Neural progenitor cell (in vitro differentiated cells): ENCODE measurements at places on chromosomes 6 and 20. TPM values are rescaled to one million over a fixed set of nuclear protein-coding genes. Genes with fewer than 3 reads are reported as not detected.

SYCP2L gene
- 8.9 and 12.5 TPM in 2 replicates for total RNA-seq

PTPRK gene
- total RNA-seq: 30.9 and 35.0 TPM in 2 replicates

CTNNBL1 gene
- total RNA-seq: 44.7 and 54.5 TPM in 2 replicates

PRR18 gene
- total RNA-seq: 0.13 and 0.40 TPM in 2 replicates

KCNK15 gene
- 0.21 TPM in 1 of 2 replicates, not detected in the other for total RNA-seq

SLA2 gene
- 0.21 and 0.50 TPM in 2 replicates for total RNA-seq

ARHGAP40 gene
- not detected in 2 replicates for total RNA-seq

SNPH gene
- total RNA-seq: 0.43 and 0.90 TPM in 2 replicates

NFATC2 gene
- 0.19 and 0.25 TPM in 2 replicates for total RNA-seq
